Epithelial cell of alveolus of lung (primary cell): ENCODE measurements at places on chromosomes 11 and 22. TPM values are rescaled to one million over a fixed set of nuclear protein-coding genes. Genes with fewer than 3 reads are reported as not detected.

Gene SCGB2A2
- not detected in 2 replicates for total RNA-seq

Gene ZNF215
- 0.80 and 3.0 TPM in 2 replicates for total RNA-seq

Gene PKNOX2
- 2.6 TPM in 2 replicates for total RNA-seq

Gene KRTAP5-11
- not detected in 2 replicates for total RNA-seq

Gene OR51B5
- total RNA-seq: not detected in 2 replicates

Gene SLC37A2
- total RNA-seq: 0.32 and 2.6 TPM in 2 replicates

Gene DTX4
- total RNA-seq: 2.3 and 5.7 TPM in 2 replicates

Gene MICAL2
- total RNA-seq: 18.4 and 355 TPM in 2 replicates

Gene NXPE1
- not detected in 2 replicates for total RNA-seq

Gene IL17REL
- total RNA-seq: not detected in 2 replicates

Gene RTN3
- 92.4 and 115 TPM in 2 replicates for total RNA-seq

Gene SCO2
- total RNA-seq: 5.4 and 8.4 TPM in 2 replicates

Gene C22orf15
- total RNA-seq: 0.08 and 0.52 TPM in 2 replicates

Gene TTC36
- 1.2 TPM in 1 of 2 replicates, not detected in the other for total RNA-seq

Gene CFAP300
- 5.0 and 16.8 TPM in 2 replicates for total RNA-seq

Gene TRIM29
- 0.13 TPM in 1 of 2 replicates, not detected in the other for total RNA-seq

Gene APOA5
- not detected in 2 replicates for total RNA-seq

Gene CCDC15
- 1.3 and 2.3 TPM in 2 replicates for total RNA-seq

Gene SH3BP1
- total RNA-seq: 21.2 and 25.3 TPM in 2 replicates

Gene C22orf42
- not detected in 2 replicates for total RNA-seq

Gene PIK3IP1
- total RNA-seq: 20.8 and 22.3 TPM in 2 replicates

Gene TESMIN
- total RNA-seq: 1.3 TPM in 2 replicates

Gene SOX6
- 1.7 and 5.4 TPM in 2 replicates for total RNA-seq

Gene LRRN4CL
- 2.1 and 4.3 TPM in 2 replicates for total RNA-seq

Gene OR52E8
- total RNA-seq: not detected in 2 replicates

Gene NAT10
- 23.9 and 28.4 TPM in 2 replicates for total RNA-seq

Gene C11orf16
- total RNA-seq: not detected in 2 replicates

Gene MFRP
- total RNA-seq: 0.08 TPM in 1 of 2 replicates, not detected in the other

Gene ZNRF3
- 5.9 and 6.3 TPM in 2 replicates for total RNA-seq

Gene SLC25A1
- total RNA-seq: 110 and 235 TPM in 2 replicates

Gene POU2AF3
- 0.26 TPM in 1 of 2 replicates, not detected in the other for total RNA-seq

Gene RAB39A
- not detected in 2 replicates for total RNA-seq

Gene OR51E2
- total RNA-seq: not detected in 2 replicates

Gene CARD18
- total RNA-seq: not detected in 2 replicates

Gene QSER1
- 17.8 and 23.6 TPM in 2 replicates for total RNA-seq

Gene THAP12
- 31.9 and 34.9 TPM in 2 replicates for total RNA-seq

Gene ZNF280B
- 0.72 and 1.8 TPM in 2 replicates for total RNA-seq

Gene VSIG10L2
- not detected in 2 replicates for total RNA-seq

Gene OR5L2
- not detected in 2 replicates for total RNA-seq

Gene SYCE3
- total RNA-seq: not detected in 2 replicates

Gene MEI1
- 4.5 TPM in 1 of 2 replicates, not detected in the other for total RNA-seq

Gene C1QTNF5
- 11.9 and 37.4 TPM in 2 replicates for total RNA-seq

Gene OR52A1
- total RNA-seq: not detected in 2 replicates

Gene TRIM22
- 9.3 and 28.7 TPM in 2 replicates for total RNA-seq
